ENCODE measurements at places on chromosomes 13 and 19.

DNA sequence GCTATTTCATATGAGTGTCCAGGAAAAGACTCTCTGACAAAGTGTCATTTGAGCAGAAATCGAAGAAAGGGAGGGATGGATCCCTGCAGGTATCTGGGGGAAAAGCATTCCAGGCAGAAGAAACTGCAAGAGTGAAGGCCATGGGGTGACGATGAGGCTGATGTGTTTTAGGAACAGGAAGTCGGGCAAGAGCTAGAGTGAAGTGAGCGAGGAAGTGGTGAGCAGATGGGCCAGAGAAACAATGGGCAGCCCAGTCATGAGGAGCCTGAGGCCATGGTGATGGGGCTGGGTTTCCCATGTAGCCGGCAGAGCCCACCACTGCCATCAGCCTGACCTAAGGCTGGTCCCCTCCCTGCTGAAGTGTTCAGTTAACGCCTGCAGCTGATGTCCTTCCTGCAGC is 150.2 kb downstream of the TNFSF13B start:
- DNase-seq = no peak

GRCh38 chr13:30681843-30682242 is 53.5 kb upstream of the ALOX5AP start:
- no peak for DNase-seq

- peak; percentile 5 for DNase-seq
Measured at GRCh38 chr19:21694171-21694906, 73.0 kb downstream of the ZNF100 start.

GRCh38 chr19:49395581-49396407 is 7.7 kb downstream of the KASH5 start:
- no peak for DNase-seq

DNA sequence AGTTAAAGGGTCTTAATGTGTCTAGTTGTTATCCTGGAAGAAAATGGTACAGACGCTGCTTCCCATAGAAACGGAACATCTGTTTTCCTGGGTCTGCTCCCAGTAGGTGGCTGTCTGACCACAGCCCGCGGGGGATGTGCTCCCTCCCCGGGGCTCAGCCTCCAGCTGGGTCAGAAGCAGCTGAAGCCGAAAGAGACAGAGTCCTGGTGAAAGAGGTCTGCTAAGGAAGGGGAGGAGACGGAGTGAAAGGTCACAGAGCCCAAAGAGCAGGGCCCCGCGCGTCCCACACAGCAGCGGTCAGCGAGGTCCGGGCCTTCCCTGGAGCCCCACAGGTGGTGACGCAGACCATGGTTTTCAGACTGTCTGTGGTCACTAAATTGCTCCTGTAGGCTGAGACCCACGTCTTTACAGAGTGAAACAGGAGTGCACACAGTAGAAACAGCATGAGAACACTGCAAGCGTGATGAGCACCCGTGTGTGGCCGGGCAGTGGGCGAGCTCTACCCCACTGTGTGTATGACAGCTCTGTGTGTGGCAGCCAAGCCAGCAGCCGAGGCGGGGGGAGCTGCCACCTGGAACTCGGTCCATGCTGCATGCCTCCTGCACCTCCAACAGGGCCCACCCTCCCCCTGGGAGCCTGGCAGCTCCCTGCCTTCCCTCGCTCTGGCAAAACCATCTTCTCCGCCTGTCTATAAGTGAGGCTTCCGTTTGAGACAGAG is 52.0 kb upstream of the C13orf46 start:
- DNase-seq = no peak
